Activated CD4-positive, alpha-beta T cell treated with anti-CD3 and anti-CD28 coated beads, Interleukin-2, amount 50 U/mL, for 4 hours (primary cell): ENCODE measurements at places on chromosomes 2 and 18.

- peak; percentile 22 for DNase-seq
Measured at GRCh38 chr2:9779596-9780264, 63.5 kb upstream of the TAF1B start.

DNA sequence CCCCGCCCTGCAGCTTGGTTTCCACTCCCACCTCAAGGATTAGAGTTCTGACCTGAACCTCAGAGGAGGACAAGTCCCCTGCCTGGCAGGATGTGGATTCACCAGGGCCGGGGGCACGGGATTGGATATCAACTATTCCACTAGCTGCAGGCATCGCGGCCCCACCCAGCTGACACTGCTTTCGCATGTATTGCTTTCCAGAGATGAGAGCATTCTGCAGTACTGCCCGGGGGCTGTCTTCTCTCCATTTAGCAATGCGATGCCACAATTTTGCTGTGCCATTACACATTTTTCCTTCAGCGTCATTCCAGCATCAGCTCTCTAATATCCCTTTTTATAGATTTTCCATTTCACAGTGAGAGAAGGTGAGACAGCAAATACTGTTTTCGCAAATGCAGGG is 42.0 kb downstream of the CTIF start:
- no peak for DNase-seq

DNA sequence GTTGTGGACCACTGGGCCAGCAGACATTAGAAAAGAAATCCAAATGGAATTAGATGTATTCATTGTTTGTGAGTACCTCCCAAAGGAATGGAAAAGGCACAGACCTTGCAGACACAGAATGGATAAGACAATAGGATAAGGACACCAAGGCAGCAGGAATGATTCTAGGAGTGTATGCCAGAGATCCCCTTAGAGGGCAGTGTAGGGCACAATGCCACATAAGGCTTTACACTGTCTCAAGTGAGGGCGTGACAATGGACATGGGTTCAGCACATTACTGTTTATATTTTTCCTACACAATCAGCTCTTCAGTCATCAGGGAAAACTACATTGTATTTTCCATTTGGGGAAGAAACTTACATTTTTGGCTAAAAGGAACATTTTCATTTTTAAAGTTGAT is 250.9 kb downstream of the PTH2R start:
- no peak for DNase-seq

DNA sequence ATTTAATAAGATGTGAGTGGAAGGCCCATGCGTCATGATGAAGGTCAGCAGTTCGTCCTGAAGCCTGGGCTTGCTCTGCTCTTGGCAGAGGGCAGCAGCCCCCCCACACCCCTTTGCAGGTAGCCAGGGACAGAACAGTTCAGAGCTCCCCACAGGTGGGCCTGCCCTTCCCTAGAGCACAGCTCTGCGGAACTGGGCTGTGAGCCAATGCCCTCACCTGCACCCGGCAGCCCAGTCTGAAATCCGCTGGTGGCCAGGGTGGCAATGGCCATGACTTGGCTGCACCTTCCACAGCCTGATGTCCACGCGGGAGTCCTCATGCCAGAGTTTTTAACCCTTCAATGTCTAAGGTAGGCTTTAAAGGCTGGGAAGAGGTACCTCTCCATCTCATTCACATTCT is 136.7 kb downstream of the ACKR3 start:
- no peak for DNase-seq

DNA sequence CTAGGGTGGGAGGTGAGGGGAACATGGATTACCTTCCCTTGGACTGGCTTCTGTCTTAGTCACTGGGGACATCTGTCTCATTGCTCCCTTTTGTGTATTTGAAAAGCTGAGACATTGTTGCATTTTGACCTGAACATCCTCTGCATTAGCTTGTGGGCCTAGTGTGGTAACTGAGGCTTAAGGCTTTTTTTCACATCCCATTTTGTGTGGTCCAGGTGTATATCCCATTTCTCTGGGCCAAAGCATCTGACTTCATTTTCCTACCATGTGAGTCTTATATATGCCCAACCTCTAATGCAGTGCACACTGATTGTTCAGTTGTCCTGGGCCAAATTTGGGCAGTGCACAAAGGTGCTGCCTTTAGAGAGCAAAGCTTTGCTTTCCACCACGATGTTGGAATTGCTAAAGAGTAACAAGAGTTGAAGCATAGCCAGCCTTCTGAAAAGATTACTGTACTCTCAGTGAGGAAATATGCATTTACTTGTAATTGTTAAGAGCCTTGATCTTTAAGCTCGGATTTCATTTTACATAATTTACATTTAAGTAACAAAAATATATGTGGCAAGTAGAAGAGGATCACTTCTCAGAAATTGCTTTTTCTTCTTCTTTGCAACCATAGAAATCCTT is 13.3 kb downstream of the PRKCE start:
- no peak for DNase-seq

DNA sequence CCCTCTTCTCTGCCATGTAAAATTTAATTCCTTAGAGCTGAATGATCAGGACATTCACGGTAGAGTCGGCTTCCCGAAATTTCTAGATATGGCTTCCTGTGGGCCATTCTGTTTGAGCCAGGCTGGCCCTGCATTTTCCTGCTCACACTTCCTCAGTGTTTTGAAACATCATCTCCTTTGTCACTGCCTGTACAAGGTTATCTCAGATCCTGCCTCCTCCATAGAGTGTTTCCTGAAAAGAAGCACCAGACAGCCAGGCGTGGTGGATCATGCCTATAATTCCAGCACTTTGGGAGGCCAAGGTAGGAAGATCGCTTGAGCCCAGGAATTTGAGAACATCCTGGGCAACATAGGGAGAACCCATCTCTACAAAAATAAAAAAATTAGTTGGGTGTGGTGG is 43.6 kb downstream of the GRHL1 start:
- DNase-seq = no peak

- no peak for DNase-seq
Measured at GRCh38 chr2:218558986-218559385, 9.2 kb downstream of the USP37 start.

- no peak for DNase-seq
Measured at GRCh38 chr2:239166201-239166834, 234.5 kb downstream of the HDAC4 start.

GRCh38 chr2:64250063-64250462 is 105.8 kb upstream of the PELI1 start:
- DNase-seq = no peak

DNA sequence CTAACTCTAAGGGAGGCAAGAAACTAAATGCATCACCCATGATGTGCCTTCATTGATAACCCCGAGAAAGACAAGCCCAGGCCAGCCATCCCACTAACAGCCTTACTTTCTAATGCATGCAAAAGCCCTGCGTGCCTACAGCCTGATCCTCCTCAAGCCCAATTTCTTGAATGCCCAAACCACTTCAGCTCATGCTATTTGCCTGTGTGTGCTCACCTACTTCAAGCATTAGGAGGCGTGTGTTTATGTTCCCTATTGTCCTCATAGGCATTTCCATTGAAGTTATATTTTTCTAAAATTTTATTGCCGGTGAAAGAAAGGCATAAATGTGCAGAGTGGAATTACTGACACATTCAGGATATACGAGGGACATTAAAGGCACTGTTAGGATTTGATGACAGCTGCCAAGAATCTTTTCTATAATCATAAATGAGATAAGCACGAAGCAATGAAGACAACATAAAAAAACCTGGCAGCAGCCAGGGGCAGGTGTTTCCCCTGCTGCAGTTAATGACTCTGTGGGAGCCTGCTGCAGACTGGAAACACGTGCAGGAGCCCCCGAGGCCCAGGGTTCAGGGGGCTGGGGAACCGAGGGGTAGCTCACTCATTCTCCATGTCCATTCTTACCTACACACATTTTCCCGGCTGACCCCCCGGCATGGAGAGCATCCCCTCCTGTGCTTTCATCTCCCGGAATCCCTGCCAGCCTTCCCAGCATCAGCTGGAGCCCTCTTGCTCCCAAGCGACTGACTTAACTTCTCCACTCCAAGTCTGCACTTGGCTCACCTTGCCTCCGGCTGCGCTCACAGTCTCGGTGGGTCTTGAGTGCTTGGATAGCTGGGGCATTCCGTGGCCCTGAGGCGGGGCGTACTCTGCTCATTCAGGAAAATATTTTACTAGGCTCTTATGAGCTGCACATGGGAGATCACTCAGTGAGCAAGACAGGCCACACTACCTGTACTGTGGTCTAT is 292.3 kb upstream of the SIX2 start:
- DNase-seq = no peak

- no peak for DNase-seq
Measured at GRCh38 chr2:11716689-11717321, 29.6 kb upstream of the LPIN1 start.
